MV-4-11 (cell line): ENCODE measurements at places on chromosomes 4 and X.

GRCh38 chrX:113157496-113157895, 316.9 kb upstream of the AMOT start:
- DNase-seq = no peak

DNA sequence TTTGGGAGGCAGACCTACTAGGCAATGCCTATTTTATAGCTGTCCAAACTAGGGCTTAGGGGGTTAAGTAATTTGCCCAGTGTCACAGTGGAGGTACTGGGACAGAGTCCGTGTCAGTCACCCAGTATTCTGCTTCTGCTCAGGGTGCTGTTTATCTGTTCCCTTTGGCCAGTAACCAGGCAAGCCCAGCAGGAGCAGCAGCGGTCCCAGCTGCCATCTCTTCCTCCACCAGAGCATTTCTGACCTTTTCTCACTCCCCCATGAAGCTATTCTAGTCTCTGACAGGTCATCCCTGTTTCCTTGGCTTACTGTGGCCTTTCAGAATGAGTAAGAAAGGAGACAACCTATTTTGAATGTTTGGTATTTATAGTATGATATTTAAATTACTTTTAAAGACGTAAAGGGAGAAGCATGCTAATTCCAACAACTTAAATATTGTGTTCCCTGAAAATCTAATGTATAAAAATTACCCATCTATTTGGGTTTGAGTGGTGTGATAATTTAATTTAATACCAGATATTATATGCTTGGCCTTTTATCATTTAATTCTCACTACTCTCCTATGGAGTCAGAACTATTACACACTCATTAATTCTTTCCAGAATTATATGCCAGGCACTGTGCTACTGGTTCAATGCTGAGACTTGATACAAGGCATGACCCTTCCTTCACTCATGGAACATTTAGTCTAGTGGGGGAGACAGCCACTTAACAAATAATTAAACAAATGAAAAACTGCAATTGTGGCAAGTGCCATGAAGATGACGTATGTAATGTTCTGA, 60.6 kb downstream of the RPS6KA3 start:
- DNase-seq = no peak

- DNase-seq = no peak
Measured at GRCh38 chr4:119663160-119663788, 34.7 kb upstream of the PDE5A start.

- no peak for DNase-seq
Measured at GRCh38 chr4:141244419-141244818, 23.7 kb downstream of the ZNF330 start.

- no peak for DNase-seq
Measured at GRCh38 chr4:102761296-102761701, 531 bp upstream of the MANBA start.

DNA sequence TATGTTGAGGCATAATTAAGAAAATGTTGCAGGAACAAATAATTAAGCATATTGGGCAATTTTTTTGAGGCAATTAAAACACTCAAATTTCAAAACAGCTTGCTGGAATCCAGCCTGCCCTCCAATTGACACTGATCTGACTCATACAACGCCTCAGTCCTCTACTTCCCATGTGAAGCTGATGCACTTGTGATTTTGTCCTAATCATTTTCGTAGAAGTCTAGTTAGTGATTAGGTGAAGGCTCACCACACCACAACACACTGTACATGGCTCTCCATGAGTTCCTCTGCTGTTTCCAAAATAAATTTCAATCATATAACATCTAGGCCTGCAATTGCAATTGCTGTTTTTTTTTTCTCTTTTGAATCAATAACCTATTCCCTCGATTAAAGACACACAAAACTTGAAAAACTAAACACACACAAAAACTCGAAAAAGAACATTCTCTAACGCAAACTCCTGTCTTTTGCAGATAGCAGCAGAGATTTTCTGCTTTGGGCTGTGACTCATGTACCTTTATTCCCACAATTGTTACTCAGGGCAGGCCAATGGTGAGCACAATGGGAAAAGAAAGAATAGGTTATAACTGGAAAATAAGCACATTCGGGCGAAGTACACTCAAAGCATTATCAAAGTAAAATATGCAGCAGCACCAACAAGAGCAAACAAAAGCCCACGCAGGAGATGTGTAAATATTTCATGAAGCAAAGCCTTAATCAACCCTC, 1.7 kb downstream of the GPRIN3 start:
- peak; percentile 81 for DNase-seq

- no peak for DNase-seq
Measured at GRCh38 chrX:66007851-66008250, 32.0 kb downstream of the VSIG4 start.

DNA sequence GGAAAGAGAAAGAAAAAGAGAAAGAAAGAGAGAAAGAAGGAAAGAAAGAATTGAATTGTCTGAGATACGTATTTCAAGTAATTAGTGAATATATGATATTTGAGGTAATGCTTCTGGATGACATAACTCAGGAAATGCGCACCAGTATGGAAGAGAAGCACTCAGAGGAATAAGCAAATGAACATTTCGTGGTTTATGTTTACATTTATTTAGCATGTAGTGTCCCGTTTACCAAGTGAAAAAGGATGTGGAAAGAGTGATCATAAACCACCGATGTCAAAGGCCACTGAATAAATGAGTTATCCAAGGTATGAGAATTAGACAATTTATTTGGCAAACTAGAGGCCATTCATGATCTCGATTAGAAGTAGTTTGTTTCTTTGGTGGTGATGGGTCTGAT, 200.4 kb downstream of the ARAP2 start:
- no peak for DNase-seq

- DNase-seq = no peak
Measured at GRCh38 chrX:102338162-102338561, 91.2 kb downstream of the NXF2 start.

DNA sequence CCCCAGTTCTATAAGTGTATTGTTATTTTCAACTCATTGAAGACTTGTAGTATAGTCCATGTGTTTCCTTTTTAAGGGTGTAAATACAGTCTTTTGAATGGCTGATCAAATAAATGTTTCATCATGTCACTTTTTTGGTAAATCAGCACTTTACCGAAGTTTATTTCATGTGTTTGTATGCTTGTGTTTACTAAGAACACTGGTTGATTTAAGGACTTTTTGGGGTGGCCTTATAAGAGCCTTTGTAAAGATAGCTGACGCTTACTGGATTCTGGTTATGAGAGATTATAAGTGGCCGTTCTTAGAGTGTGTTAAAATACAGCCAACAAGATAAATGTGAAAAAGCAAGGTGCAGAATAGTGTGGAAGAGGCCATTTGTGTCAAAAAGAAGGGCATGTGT, 2.6 kb downstream of the UBE2K start:
- no peak for DNase-seq

DNA sequence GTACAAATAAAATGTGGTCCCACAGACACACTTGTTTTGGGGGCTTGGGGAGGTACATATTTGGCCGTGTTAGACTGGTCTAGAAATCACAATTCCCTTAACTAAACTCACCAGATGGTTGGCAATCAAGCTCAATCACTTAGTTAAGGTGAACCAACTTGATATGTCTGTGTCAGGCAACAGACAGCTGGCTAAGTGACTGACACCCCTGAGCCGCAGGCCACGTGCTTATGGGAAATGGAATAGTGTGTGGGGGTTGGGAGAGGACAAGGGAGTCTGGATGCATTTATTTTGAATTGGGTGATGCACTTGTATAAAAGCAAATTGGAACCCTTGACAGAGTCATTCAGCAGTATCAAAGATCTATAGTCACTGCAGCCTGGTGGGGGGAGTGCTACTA, 209.0 kb downstream of the HS6ST2 start:
- no peak for DNase-seq

GRCh38 chr4:168844353-168845049, 165.6 kb downstream of the CBR4 start:
- no peak for DNase-seq

DNA sequence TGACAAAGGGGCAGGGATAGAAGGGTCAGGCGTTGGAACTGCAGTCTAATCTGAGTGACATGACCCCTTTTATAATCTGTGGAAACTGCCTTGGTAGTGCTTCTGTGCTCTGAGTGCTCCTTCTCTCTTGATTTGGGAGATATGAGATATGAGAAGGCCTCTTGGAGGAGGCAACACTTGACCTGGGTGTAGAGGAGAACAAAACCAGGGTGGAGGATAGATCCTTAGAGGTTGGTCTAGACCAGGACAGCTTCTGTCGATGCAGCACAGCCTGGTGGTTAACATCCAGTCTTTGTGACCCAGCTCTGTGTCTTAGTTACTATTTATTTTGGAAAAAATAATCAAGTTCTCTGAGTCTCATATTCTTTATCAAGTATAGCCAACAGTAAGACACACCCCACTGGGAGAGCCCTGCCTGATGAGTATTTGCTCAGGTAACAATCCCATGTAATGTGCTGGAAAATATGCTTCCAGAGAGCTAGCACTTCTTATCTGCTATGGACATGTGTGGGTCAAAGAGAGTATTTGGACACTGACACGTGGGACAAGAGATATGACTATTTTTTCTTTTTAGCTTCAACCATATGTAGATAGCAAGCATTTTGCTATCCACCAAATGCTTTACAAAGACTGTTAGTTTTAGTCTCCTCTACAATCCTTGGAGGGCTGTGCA, 9.1 kb downstream of the USP51 start:
- no peak for DNase-seq

GRCh38 chr4:16916719-16917337, 18.4 kb upstream of the LDB2 start:
- peak; percentile 35 for DNase-seq

- no peak for DNase-seq
Measured at GRCh38 chr4:159856451-159856850, 753.6 kb downstream of the RAPGEF2 start.

GRCh38 chr4:121684561-121684960, 12.2 kb downstream of the ANXA5 start:
- no peak for DNase-seq

GRCh38 chr4:1794809-1795298, 1.8 kb downstream of the FGFR3 start:
- no peak for DNase-seq
